ENCODE measurements at places on chromosomes 6 and 20.
A peak's percentile ranks its signal among the peaks of the same experiment; 100 is the strongest.

GRCh38 chr6:163834226-163834970 is 419.9 kb downstream of the QKI start:
- no peak for DNase-seq

GRCh38 chr20:11166712-11167111 is 492.9 kb upstream of the JAG1 start:
- no peak for DNase-seq

GRCh38 chr6:144292372-144292771 is 7.2 kb downstream of the UTRN start:
- DNase-seq = no peak

DNA sequence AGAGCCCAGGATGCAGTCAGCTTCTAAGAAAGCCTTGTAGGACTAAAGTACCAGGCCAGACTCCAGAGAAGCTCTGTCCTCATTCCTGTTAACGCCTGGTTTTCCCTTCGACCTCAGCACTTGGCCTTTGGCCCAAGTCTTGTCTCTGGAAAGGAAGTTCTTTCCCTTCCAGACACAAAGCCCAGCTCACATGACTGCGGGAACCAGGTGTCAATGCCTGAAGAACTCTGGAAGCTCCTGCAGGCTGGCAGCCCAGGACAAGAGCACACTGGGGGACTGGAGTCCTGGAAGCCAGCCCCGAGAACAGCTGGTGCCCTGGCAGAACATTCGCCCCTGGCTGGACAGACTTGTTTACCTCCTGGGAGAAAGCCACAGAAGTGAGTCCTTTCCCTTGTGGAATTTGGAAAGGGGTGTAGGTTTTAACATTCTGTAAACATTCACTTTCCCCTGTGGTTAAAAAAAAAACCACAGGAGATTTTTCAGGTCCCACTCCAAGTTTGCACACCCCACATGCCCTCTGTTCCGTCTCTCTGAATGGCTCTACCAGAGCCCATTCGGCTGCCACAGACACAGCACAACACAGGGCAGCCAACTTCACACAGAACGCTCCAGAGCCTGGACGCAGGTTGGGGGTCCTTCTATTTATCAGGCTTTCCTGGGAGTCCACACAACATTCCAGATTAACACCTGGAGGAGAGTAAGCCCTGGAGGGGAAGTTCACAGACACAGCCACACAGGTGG is 18.1 kb downstream of the ACSS1 start:
- DNase-seq = no peak

DNA sequence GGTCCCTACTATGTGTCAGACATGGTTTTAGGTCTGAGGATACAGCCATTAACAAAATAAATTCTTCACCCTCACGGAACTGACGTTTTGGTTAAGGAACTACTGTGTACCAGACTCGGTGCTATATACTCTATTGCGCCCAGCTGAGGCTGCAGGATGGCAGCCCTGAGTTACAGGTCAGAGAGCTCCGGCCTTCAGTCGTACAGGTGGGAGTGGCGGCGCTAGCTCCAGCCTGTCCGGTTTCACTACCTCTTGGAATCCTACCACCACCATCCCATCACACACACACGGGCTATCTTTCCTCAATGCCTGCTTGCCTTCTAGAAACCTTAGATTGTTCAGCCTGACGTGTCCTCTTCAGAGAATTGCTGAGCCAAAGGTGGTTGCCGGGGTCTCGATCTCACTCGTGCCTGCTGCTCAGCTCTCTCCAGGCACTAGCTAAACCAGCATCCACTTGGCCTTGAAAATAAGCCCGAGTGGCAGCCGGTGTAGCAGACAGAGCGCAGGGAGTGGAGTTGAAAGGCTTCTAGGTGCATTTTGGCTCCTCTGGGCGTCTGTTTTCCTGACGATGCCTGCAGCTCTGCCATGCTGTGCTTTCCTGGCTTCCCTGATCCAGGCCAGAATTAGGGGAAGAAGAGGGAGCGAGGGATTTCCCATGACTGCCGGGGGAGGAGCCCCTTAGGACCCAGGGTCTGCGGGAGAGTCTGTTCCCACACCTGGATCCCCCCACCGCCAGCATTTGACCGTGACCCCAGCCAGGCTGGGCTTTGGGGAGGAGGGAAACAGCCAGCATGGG is 1.1 kb upstream of the TCF15 start:
- DNase-seq = no peak

DNA sequence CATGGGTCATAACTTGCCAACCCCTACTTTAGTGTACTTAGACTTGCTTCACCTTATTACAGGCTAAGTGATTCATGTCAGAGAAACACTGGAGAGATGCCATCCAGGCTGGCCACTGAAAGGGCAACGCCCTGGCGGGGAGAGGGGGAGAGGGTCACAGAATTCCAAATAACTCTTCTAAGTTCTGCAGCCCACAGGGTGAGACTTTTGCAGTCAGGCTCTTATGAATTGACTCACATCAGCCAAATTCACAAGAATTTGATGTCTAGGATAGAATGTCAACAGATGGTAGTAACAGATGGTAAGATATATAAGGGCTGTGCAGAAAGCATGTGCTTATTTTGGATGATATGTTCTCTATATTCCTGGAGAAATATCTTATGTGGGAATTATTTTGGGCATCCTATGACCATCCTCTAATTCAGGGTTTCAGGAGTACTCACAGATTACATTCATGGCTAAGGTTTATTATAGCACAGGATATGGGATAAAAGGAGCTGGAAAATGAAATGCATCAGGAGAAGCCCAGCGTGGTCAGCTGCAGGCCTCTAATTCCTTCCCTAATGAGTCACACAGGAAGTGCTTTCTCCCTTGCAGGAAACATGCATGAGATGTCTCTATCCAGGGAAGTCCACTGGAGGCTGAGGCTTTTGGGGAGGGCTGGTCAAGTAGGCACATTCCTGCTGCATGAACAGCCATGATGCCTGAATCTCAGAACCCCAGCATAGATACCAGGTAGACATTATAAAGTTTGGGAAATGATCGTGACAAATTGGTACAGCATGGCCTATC is 58.7 kb upstream of the RIN2 start:
- peak; percentile 55 for DNase-seq

GRCh38 chr6:152273002-152273401 is 364.2 kb downstream of the SYNE1 start:
- DNase-seq = no peak

GRCh38 chr6:124901084-124901483 is 61.2 kb upstream of the RNF217 start:
- DNase-seq = no peak

DNA sequence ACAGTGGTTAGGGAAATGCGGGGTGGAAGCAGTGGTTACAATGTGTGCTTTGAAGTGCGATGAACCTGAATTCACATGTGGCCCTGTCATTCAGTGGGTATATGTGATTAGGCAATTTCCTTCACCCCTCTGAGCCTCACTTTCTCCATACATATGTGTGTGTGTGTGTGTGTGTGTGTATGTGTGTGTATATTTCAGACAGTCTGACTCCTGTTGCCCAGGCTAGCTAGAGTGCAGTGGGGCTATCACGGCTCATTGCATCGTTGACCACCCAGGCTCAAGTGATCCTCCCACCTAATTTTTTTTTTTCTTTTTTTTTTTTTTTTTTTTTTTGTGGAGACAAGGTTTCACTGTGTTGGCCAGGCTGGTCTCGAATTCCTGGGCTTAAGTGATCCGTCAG is 6.3 kb downstream of the PPP1R14C start:
- DNase-seq = no peak

DNA sequence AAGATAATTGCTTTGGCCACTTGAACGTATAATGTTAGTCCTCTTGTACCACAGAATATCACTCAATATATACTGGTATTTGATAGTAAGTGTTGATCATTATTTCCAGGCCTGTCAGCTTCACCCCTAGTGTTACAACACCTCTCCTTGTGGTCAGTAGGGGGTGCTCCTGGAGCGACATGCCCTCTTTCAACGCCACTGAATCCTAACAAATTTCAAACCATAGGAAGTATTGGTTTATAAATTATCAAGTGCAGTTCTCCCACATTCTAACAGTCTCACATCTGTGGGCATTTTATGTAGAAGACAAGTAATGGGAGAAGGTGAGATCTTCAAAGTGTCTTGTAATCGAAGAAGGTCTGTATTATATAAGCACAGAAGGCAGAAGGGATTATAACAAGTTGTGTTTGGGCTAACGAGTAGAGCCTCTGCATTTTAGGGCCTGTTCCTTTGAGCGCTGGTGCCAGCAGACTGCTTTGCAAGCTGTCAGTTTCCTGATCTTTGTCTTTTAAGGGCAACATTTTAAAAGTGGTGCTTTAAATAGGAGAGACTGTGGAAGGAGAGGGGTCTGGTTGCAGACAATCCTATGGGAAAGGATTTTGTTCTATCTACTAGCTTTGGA is 57.1 kb upstream of the CEP162 start:
- peak; percentile 0 for DNase-seq

- no peak for DNase-seq
Observed at GRCh38 chr6:105452924-105453756, 50.3 kb upstream of the PREP start.

DNA sequence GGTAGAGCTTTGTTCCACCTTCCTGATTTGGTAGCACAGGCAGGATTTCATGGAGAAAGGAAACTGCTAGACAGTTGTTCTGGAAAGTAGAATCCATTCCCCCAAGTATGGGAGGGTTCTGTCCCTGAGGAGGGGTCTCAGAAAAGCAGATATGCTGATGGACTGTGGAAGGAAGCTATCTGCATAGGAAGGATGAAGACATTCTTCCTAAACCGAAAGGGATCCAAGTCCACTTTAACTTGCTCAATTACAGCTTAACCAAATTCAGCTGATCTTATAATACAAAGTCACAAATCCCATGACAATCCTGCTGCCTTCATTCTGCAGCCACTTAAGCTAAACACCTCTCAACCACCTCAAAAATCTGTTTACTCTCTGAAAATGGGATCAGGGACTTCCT is 2.6 kb downstream of the MAN1A1 start:
- no peak for DNase-seq

- DNase-seq = no peak
Observed at GRCh38 chr6:51129043-51129442, 310.4 kb downstream of the TFAP2B start.

DNA sequence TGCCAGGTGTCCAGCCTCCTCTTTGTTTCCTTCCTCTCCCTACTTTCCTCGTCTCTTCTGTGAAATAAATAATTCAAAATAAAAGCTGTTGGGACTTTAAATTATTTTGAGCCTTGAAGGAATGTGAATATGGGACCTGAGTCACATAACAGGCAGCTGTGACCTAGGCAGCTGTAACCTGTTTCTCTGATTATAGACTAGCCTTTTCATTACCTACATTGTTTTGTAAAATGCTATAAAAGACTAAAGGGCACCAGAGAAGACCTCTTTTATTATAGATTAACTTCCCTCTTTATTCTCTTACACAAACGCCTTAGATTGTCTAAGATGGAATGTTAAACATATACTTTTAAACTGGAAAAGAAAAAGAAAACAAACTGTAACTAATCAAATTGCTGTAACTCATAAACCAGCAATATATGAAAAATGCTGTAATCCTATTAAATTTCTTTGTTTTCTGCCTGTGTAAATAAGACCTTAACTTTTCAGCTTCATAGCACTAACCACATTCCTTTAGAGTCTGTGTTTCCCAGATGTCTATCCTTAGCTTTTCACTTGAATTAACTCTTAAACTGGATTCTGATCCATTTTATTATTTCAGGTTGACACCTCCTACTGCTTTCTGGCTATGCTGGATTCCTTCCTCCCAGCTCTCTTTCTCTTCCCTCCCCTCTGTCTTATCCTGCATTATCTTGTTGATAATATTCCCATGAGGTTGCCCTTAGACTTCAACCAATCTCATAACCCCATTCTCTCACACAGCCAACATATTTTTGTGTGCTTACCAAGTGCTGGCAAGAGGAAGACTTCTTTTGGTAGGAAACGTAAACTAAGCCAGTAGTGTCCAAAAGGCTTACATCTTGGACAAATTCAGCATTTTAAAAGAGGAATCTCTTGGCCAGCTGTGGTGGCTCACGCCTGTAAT is 69.2 kb downstream of the TPD52L1 start:
- no peak for DNase-seq

DNA sequence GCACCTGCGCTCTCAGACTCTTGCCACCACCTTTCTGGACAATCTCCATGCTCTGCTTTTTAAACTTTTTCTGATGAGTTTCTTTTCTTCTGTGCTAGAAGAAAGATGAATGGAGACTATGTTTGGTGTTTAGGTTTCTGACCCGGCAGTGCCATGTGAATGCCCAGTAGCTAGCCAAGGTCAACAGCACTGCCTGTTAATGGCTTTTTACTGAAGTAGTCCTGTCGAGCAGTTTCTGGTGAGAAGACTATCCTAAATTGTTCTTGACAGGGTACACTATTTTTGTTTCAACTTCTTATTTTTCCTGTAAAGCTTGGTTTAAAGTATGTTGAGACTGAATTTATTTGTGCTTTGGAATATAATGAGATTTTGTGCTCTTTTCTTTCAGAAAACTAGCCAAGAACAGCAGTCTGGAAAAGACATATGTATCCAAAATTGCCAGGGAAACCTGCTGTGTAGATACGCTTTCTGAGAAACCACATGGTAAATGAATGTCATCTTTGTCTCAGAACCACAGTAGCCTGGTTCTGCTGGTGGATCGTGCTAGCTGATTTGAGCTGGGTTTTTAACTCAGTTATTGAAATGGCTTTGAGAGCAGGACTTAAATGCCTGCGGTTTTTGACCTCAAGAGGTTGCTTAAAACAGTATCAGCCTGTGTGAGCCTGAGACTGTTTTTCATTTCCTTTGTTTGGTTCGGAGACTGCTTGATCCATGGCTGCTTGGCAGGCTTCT is 48.1 kb downstream of the KCNS1 start:
- DNase-seq = no peak

DNA sequence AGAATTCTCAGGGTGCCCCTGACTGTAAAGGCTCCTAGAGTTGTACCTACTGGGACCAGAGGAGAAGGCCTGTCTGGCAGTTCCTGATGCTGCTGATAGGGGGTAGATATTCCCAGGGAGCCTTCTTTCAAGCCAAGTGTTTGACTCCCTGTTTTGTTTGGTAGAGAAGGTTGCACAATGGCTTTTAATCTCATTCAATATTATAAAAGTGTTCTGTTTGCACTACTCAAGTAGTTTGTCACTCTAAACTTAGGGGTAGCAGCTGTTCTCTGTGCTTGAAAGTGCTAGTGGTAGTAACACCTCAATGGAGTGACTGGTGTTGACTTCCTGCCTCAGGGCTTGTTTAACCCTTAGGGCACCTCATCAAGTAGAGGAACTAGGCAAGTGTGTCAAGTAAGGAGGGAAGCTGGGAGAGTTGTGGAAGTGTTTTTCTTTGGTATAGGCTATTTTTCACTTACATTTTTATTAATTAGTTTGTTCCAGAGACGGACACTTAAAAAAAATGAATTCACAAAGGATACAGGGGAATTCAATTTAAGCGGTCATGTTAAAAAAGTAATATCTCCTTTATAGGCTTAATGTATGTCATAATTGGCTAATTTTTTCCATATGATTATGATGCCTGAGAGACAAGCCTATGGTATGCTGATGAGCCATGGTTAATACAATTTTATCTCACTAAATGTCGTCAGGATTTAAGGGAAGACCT is 38.1 kb downstream of the BICRAL start:
- no peak for DNase-seq

DNA sequence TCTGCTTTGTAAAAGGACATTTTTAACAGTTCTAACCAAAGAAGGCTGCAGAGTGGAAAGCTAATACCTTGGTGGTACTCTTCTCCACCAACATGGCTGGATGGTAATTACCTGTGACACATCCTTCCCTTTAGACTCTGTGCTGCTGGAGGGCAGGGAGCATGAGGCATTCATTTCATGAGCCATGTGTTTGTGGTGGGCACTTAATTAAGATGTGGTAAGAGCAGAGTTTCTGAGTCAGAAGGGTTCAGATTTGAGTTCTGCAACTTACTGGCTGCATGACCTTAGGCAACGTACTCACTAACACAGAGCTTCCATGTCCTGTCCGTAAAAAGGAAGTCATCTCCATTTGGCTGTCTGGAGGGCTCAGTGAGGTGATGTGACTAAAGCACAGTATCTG is 9.1 kb upstream of the ZNF133 start:
- DNase-seq = no peak
